CD4-positive, alpha-beta T cell (primary cell): ENCODE measurements at places on chromosomes 2 and 18. TPM values are rescaled to one million over a fixed set of nuclear protein-coding genes. Genes with fewer than 3 reads are reported as not detected.

The TBR1 gene
- not detected for total RNA-seq

- no peak for DNase-seq
Observed at GRCh38 chr2:202442882-202443281, 66.8 kb downstream of the BMPR2 start.

The FAHD2B gene
- 31.0 TPM for total RNA-seq

GRCh38 chr2:147759536-147759935 lies 85.3 kb upstream of the ACVR2A start:
- no peak for DNase-seq

The TRIP12 gene
- 151 TPM for total RNA-seq

The RIT2 gene
- not detected for total RNA-seq

- no peak for DNase-seq
Observed at GRCh38 chr2:226898121-226898520, 62.3 kb downstream of the RHBDD1 start.
